ENCODE measurements at places on chromosomes 5 and 9.

DNA sequence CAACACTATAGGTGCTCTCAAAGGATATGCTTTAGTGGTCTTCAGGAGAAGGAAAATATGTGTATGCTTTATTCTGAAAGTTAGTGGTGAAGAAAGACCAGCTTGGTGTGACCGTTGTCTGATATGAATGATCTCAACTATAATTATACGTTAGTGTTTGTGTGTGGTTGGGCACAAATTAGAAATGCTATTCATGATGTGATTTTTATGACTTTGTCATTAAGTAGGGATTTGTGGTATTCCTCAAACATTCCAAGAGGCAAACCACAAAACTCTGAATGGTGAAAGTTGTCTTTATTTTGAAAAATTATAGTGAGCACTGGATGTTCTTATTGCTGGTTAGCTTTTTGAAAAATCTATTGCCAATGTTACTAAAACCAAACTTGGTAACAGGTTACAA is 6.2 kb upstream of the F2R start:
- no peak for DNase-seq

- DNase-seq: peak; percentile 33
Observed at GRCh38 chr9:131500377-131500776, 2.3 kb upstream of the POMT1 start.

DNA sequence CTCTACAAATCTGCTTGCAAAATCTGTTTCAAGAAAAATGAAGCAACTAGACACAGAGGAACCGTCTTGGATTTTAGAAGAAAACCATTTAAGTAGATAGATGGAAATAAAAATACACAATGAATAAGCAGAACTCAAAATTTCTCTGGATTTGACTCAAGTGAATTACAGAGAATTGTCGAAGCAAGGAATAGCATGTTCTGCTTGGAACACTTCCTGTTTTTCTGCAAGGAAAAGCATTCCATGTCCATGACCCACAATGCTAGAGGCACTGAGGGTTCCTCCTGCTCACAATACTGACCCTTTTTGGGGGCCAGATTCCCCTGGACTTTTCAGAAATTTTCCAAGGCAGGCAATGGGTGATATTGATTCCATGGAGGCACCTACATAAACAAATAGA is 29.8 kb downstream of the PRUNE2 start:
- no peak for DNase-seq

DNA sequence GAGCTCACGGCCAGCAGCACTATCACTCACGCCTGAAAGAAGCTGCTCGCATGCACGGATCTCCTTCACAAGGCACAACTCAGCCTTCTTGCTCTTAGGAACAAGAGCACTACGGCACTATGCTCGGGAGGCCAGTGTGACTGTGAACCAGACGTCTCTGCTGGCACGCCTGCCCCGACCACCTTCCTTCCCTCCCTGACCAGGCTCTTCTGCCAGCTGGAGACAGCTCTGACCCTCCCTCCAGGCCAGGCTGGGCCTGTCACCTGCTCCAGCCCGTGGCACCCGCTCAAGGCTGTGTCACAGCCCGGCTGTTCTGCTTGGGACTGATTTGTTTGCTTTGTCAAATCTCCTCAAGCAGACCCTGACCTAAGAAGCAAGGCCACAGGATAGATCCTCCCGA is 7.0 kb downstream of the TBC1D9B start:
- DNase-seq: no peak

DNA sequence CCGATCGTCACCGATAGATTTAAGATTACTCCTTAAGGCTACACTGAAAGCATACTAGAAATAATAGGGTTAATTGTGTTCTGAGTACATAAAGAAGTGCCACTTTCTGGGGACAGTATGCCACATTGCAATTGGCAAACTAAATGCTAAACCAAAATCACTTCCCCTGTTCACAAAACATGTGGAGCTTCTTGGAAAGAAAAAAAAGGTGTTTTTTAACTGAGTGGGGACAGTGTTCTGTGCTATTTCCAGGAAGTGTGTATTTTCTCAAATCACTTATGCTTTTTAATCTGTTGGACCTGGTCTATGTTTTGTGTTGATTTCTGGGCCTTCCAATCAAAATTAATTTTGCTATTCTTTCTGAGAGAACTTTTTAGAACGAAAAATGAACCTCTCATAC is 149.3 kb upstream of the MPDZ start:
- no peak for DNase-seq

DNA sequence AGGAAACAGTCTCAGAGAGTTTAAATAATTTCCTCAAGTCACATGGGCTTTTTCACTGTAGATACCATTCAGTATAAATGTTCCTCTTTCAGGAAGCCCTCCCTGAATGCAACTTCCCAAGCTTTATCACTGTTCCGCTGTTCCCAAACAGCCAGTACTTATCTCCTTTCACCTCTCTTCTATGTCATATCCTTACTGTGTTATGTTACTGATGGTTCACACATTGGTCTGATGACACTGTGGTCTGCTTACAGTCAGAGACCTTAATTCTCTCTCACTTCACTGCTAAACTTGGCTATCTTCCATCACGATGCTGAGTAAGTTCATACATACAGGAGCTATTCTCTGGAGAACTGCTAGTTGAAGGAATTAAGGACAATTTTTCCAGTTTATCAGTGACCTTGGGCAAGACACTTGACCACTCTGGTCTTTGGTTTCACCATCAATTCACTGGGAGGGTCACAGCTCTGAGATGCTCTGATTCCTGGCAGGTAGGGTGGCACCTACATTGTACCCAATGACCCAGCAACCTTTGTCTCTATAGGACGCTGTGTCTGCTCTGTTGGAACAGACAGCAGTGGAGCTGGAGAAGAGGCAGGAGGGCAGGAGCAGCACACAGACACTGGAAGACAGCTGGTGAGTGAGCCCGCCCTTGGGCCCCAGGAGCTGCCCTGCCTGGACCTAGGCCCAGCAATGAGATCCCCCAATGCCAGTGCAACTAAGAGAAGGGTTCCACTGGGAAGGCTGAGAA is 42.1 kb upstream of the RARS1 start:
- DNase-seq: no peak

DNA sequence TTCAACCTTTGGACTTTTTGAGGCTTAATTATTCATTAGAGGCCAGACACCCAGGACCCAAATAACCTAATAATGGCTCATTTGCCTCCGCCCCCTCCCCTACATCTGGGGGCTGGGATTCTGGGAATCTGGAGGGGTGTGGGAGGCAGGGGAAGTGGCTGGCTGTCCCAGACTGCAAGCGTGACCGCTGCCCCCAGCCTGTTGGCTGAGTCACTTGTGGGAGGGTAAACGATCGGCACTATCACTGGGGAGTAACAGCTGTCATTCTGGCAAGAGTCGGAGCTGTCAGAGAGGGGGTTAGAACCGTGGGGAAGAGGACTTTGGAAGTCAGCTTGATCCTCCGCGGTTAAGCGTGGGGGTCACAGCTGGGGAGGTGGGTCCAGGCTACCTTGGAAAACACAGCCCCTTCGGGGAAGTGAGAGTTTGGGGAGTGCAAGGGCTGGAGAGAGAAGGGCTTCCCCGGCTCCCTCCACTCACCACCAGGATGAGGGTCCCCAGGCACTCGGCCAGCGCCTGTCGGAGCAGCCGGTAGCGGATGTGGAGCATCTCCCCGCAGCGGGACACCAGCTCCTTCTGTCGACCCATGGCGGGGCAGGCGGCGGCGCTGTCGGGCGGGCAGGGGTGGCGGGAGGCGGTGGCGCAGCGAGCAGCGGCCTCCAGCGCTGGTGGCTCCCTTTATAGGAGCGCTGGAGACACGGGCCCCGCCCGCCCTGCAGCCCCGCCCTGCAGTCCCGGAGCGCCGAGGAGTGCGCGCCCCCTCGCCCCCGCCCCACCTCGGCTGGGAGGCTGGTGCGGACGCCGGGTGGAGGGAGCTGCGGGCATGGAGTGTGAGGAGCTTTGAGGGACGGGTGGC is at the start of gene AQP3:
Gene AQP3 (minus strand): TSS at position 648 of the 853 bp plus-strand sequence. CDS start 63 bp downstream, at position 585.
- peak; percentile 38 for DNase-seq

DNA sequence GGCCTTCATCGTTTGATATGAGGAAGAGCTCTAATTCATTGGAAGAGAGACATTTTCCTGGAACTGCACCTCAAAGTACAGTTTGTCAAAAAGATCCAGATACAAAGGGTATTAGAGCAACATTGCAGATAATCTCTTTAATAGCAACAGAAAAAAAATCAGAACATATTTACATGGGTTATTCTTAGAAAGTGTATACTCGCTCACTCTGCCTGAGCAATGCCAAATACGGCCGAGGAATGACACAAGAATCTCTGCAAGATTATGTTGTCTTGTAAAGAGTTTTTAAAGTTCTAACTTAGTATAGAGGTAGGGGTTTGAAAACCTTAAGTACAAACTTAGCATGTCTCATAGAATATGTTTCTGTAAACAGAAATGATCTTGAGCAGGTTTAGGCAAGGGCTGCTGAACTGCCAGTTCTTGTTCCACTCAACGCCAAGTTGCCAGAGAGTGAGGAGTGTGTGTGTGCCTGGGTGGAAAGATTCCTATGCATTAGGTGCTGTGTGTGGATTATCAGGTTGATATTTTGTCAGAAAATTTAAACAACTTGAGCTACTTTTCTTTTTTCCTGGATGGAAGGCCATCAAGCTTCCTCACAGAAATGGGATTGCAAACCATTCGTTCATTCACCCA is 41.8 kb upstream of the ERCC6L2 start:
- no peak for DNase-seq
